ENCODE measurements at places on chromosomes 2 and 18.

DNA sequence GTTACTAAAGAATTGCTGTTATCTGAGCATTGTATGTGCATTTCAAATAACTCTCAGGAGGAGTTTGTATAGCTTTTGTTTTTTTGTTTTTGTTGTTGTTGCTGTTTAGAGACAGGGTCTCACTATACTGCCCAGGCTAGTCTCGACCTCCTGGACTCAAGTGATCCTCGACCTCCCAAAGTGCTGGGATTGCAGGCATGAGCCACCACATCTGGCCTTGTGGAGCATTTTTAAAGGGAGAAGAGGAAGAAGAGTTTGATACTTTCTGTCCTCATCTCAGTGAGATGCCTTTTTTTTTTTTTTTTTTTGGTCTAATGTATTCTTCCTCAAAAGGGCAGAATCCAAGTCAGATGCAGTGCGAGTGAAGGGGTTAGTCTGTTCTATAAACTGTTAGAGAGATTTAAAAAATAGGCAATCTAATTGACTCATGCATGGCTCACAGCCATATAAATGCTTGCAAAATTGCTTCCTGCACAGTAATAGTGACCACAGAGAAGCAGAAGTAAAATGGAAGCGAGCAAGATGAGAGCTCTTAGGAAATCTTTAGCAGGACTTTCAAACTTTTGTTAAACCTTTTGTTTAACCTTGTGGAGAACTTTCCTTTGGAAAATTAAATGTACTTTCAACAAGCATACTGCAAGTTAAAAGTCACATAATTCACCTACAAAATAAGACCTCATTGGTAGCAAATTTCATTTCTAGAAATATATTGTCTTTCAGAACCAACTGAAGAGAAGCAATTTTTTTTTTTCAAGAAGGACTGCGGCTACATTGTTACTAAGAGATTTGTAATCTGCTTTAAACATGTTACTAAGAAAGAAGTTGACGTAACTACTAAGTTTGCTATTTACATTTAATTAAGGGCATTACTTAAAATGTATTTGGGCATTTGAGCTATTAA, 52.3 kb upstream of the ROCK1 start:
- DNase-seq = no peak

GRCh38 chr2:28351621-28352020, 41.0 kb upstream of the FOSL2 start:
- DNase-seq = no peak

GRCh38 chr2:7115364-7115763, 198.2 kb downstream of the RNF144A start:
- no peak for DNase-seq

DNA sequence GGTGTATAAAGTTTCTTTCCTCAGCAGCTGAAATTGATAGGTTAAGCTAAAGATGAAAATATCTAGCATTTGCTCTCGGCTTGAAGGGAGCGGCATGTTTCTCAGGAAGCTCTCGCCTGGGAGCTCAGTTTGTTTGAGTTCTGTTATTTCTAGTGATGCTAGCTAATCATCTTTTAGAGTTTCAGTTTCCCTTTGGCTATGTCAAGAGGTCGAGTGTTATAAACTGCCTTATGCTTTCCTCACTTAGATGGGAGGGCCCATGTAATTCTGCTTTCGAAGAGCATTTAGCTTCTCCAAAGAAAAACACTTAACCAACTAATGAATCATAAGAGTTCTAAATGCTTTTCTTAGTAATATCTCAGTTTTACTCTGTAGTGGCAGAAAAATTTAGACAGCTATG, 33.6 kb downstream of the PLCL1 start:
- no peak for DNase-seq

DNA sequence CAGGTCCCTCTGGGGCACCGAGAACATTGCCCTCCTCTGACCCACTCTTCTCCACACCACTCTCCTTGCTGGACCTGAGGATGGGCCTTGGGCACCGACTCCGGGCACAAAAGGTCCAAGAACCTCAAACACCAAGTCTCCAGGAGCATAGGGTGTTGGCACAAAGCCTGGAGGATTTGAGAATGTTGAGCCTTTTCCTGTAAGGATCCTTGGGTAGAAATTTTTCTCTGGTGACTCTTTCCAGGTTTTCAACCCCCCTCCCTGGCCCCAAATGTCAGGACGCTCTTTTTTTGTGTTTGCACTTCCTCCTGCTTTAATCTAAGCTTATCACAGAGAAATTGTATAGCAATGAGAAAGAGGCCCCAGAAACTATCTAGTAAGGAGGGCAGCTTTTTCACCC, 9.2 kb downstream of the SPR start:
- DNase-seq = no peak

All from tibial nerve (tissue), 4 donors.